Kasumi-1 (cell line): ENCODE measurements at places on chromosomes 6 and 20.

GRCh38 chr6:149160943-149161342 is 156.6 kb upstream of the TAB2 start:
- no peak for DNase-seq

GRCh38 chr20:22577515-22578220 is 6.7 kb downstream of the FOXA2 start:
- DNase-seq: no peak

DNA sequence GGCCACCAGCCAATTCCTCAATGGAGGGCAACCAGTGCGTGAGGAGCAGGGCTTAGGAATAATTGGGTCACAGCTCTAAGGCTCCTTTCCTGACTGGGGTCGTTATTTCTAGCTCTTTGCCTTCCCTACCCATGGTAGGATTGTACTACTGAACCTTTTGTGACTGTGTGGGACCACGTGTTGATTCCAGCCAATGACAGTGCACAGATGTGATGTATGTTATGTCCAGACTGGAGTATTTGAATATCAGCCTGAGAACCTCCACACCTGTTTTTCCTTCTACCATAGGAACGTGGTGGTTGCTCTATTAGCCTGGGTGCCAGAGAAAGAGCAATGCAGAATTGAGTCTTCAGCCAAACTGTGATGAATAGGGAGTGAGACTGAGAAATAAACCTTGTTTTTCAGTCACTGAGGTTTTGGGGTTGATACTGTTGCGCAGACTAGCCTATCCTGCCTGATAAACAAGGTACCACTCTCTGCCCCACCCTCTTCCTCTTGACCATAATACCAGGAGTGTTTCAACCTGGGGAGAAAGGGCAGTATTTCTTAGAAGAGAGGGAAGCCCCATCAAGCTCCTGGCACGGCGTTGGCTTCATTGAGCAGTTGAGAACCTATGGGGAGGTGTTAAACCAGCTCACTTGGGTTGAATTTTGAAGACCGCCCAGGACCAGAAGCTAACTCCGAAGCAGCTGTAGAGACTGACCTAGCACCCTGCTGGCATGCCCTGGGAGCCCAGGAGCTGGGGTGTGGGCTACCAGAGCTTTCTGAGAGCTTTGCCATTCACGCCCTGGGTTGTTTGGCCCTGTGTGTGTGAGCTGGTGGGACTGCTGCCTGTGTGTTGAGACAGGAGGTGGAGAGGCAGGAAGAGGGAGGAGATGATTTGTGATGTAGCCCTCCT is 105.5 kb upstream of the BACH2 start:
- no peak for DNase-seq

- no peak for DNase-seq
Observed at GRCh38 chr20:24046888-24047287, 58.3 kb upstream of the GGTLC1 start.

- DNase-seq: no peak
Observed at GRCh38 chr6:8389036-8389818, 46.1 kb downstream of the SLC35B3 start.
